HT1080 (cell line): ENCODE measurements at places on chromosomes 7 and 10. TPM values are rescaled to one million over a fixed set of nuclear protein-coding genes. Genes with fewer than 3 reads are reported as not detected.

- DNase-seq, result no peak
Observed at GRCh38 chr7:35261041-35261440, 7.1 kb upstream of the TBX20 start.

DNA sequence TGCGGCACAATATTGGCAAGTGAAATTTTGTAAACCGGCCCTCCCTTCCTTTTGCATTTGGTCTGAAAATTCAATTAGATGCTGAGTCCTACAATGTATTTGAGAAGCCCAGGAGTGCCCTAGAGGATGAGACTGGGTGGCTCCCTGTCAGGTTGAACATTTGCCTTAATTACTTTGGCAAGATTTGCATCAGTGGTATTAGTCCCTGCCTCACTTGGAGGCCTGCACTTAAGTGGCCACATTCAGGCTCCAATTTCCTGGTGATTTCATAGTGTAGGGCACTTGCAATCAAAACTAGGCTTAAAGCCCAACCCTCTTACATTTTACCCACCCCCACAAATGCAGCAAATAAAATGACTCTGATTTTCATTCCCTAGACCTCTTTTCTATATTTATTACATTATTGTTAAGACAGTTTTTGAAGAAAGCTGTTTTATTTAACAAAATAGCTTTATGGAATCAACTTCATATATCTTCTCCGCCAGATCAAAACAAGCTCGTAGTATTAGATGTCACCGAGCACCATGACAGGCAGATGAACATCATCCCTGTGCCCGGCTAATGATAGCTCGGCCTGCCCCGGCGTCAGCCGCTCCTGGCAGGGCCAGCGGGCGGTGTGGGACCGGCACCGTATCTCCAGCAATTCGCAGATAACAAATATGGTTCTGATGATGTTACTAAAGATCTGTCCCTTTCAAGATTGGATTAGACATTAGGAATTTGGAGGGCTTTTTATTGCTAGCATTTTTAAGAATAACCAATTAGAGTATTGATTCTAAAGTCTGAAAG is 73.6 kb downstream of the EGFR start:
- DNase-seq, result no peak

DNA sequence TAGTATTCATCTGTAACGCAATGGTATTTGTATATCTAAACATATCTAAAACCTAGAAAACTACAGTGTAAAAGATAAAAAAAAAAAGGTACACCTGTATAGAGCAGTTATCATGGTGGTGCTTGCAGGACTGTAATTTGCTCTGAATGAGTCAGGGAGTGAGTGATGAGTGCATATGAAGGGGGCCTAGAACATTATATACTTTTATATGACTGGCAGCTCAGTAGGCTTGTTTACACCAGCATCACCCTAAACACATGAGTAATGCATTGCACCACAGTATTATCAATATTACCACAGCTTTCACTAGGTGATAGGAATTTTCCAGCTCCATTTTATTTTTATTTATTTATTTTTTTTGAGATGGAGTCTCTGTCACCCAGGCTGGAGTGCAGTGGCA is 40.8 kb downstream of the TRIM24 start:
- no peak for DNase-seq

- DNase-seq, result no peak
Observed at GRCh38 chr10:100858747-100859483, 53.8 kb upstream of the SLF2 start.

DNA sequence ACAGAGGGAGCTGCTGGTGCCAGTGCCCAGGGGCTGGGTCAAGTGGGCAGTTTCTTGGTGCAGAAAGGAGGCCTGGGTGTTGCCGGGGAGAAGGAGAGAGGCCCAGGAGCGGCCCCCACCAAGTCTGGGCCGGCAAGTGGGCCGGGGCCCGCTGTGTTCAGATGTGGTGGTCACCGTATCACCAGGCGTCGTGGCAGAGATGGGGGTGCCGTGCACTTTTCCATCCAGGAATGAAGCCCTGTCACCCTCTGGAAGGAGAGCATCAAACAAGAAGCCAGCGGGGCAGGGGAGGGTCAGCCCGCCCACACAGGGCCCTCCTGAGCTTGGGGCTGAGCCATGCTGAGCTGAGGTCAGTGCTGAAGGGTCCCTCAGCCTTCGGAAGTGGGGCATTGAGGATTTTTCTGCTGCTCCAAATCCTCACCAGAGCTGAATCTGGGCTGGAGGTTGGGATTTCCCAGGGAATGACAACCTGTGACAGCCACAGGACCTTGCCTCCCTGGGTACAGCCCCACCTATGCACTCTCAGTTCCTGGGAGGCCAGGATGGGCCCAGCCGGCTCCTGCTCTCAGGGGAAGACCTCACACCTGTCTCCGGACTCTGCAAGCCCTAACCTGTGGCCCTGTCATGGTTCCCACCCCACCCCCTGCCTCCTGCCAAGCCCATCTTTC is 27.9 kb upstream of the INPP5A start:
- DNase-seq, result no peak

- DNase-seq, result no peak
Observed at GRCh38 chr7:55108818-55109217, 90.0 kb downstream of the EGFR start.

DNA sequence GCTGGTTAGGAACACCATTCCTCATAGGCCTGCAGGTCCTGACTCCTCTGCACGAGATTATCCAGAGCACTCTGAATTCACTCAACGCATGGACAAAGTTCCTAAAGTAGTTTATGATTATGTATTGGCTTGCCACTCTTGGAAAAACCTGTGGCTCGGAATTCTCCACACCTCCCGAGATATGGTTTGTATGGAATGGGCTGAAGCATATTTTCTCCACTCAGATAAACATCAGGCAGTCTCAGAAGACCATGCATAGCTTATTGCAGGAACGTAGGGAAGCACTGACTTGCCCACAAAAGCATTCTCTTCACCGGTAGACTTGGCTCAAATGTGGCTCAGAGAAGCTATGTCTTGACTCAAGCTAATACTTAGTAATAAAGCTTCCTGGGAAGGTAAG is 338.6 kb upstream of the NFE2L3 start:
- DNase-seq, result no peak

- DNase-seq, result peak; percentile 95
Observed at GRCh38 chr10:90859321-90859751, 1.5 kb upstream of the HTR7 start.

- DNase-seq, result no peak
Observed at GRCh38 chr10:79059859-79060379, 8.8 kb upstream of the ZMIZ1 start.

- DNase-seq, result peak; percentile 44
Observed at GRCh38 chr10:12705943-12706342, 295.6 kb downstream of the CCDC3 start.

GRCh38 chr10:112766636-112767035 is 183.4 kb upstream of the TCF7L2 start:
- no peak for DNase-seq

DNA sequence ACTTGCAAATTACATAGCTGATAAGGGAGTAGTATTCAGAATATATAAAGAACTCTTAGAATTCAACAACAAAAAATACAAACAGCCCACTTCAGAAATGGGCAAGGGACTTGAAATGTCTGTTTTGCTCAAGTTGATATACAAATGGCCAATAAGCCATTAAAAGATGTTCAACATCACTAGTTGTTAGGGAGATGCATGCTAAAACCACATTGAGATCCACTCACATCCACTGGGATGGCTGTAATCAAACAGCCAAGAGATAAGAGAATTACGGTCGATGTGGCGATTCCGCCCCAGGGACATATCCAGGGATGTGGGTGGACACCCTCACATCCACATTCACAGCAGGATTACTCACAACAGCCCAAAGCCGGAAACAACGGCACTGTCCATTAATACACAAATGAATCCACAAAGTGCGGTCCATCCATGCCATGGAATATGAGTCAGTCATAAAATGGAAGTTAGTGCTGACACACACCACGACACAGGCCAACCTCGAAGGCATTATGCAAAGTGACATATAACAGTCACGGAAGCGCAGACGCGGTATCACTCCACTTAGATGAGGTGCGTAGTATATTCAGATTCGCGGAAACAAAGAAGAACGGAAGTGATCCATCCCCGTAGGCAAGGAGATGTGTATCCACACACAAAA is 227.8 kb downstream of the DNAJB6 start:
- DNase-seq, result peak; percentile 99

DNA sequence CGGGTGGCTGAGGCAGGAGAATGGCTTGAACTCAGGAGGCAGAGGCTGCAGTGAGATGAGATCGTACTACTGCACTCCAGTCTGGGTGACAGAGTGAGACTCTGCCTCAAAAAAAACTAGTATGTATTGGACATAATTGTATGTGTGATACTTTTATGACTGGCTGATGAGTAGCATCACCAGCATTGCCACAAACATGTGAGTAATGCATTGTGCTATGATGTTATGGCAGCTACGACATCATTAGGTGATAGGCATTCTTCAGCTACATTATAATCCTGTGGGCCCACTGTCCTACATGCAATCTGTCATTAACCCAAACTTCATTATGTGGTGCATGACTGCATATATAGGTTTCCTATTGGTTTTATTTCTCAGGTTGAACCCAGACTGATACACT is 352.4 kb downstream of the GALNT17 start:
- no peak for DNase-seq

DNA sequence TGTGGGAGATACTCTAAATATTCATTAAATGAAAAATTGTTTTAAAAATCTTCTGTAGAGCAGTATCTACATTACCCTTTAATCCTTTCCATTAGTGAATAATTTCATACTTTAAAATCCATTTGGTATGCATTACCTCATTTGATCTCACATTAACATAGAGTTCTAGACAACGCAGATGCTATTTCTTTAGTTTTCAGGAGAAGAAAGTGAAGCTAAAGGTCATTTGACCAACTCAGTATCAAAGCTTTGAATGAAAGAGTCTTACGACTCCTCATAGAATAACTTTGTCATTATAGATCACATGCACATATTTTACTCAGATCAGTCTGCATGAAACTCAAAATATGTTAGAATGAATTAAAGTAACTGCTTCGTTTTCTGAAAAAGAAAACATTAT is 460.2 kb downstream of the DNAJB9 start:
- DNase-seq, result no peak

- DNase-seq, result no peak
Observed at GRCh38 chr7:1666823-1667565, 3.1 kb upstream of the ELFN1 start.

DNA sequence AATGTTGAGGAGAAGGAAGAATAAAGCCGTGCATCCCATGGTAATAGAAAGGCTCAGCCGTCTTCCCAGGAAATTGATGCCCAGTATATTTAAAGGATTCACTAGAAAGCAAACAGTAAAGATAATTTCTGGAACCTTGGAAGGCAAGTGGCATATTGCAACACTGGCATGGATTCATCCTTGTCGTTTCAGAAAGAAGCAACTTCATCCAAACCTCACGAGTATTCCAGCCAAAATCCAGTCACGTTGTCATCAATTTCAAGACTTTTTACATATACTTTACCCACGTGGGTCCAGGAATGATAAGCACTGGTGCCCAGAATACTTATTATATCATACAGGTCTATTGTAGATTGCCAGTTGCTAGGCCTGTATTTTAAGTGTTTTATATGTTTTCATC is 73.8 kb downstream of the SVOPL start:
- DNase-seq, result no peak

GRCh38 chr7:78510580-78511188 is 712.1 kb downstream of the PHTF2 start:
- DNase-seq, result peak; percentile 15

- DNase-seq, result no peak
Observed at GRCh38 chr10:70785190-70785589, at the start of gene TBATA. TSS of gene TBATA (minus strand) at chr10:70785377. CDS start at chr10:70783379, 1,998 bp downstream.

- DNase-seq, result peak; percentile 90
Observed at GRCh38 chr7:11319491-11320274, 346.0 kb downstream of the PHF14 start.

DNA sequence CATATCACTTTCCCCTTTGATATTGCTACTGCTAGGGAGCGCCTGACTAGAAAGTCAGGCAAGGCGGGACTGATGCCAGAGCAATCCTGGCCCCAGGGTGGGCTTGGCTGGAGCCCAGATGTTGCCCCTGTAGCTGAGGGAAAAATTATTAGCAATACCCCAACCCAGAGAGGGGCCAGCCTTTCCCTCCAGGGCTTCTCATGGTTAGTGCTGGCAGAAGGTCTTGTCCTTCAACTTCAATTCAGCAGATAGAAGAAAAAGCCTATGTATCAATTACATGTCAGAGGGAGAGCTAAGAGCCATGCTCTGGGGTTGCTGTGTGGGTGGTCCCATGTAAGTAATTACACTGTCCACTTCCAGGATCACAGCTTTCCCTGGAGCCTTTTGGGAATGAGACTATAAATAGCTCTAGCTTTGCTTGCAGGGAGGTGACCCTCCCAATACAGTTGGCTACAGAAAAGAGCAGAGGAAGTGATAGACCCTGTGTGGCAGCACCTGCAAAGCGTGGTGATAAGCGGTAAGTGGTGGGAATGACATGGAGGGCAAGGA is 579.1 kb downstream of the CCSER2 start:
- no peak for DNase-seq

The SLC26A5 gene
- total RNA-seq, result not detected in 2 replicates

The ARHGEF35 gene
- total RNA-seq, result 0.11 TPM in 1 of 2 replicates, not detected in the other

The NEURL1 gene
- not detected in 2 replicates for total RNA-seq

The TMEM236 gene
- total RNA-seq, result 0.02 TPM in 1 of 2 replicates, not detected in the other

The MSS51 gene
- 0.13 and 0.20 TPM in 2 replicates for total RNA-seq

The FAM25A gene
- total RNA-seq, result not detected in 2 replicates

The ZNF786 gene
- total RNA-seq, result 3.6 and 4.1 TPM in 2 replicates

The MPP7 gene
- 0.20 and 0.27 TPM in 2 replicates for total RNA-seq

The CALHM3 gene
- not detected in 2 replicates for total RNA-seq

The FAM241B gene
- 4.1 and 4.6 TPM in 2 replicates for total RNA-seq

The GPR26 gene
- total RNA-seq, result not detected in 2 replicates

The DNAJB9 gene
- 25.4 and 27.5 TPM in 2 replicates for total RNA-seq

The MASTL gene
- 24.2 and 29.0 TPM in 2 replicates for total RNA-seq

The ZNF117 gene
- 0.03 and 0.08 TPM in 2 replicates for total RNA-seq
